Dorsolateral prefrontal cortex (tissue), 122 donors: ENCODE measurements at places on chromosomes 5 and 9.

DNA sequence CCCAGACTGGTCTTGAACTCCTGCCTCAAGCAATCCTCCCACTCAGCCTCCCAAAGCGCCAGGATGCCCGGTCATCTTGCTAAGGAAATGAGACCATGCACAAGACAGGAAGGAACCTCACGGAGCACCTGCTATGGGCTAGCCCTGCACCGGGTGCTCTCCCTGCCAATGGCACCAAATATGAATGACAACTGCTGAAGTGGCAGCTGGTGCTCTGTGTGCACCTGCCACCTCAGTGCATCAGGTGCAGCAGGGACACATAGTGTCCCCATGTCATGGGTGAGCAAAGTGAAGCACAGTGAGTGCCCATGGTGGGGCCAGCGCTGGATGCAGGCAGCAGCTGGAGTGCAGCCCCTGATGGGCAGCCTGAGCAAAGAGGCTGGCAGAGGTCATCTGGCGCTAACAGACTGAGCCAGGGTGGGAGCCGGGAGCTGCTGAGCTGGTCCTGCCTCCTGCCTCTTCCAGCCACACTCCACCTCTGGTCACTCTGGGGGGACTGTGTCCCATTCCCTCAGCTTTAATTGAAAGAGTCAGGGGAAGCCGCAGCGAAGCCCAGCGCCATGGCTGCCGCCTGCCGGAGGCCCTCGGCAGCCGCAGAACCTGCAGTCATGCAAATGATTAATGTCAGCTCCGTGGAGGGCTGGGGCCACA is 46.4 kb downstream of the BARX1 start:
- no peak for DNase-seq

GRCh38 chr5:158857976-158858375 is 241.7 kb downstream of the EBF1 start:
- no peak for DNase-seq

DNA sequence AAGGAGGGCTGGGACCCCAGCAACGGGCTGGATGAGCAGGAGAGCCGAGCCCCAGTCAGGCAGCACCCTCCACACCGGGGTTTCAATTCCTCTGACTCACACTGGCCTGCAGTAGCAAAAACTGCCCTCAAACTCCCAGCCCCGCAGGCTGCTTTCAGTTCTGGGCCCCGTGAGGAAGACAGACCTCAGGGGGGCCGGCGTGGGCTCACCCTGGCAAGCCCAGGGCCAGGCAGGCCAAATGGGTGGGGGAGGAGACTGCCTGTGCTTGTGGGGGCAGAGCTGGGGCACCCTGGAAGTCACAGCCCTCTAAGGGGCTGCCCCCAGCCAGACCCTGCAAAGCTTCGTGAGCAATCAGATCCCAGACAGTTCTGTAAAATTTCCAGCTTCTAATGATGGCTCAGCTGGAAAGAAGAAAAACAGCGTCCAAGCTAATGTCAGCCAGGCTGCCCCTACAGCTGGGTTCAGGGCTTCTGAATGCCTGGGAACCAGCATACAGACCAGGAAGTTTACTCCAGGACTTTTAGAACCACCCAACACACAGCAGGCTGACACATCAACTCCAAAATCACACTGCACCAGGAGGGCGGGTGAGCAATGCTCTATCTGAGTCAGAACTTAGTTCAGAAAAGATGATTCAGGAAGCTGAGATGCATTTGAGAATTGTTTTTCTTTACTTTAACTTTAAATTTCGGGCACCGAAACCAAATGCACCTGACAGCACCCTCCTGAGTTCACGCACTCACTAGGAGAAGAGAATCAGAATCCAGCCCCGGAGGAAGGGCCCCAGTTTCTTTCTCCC is 34.7 kb downstream of the LPCAT1 start:
- no peak for DNase-seq

GRCh38 chr9:38394416-38394815 is 1.9 kb downstream of the ALDH1B1 start:
- no peak for DNase-seq

GRCh38 chr9:93061791-93062763 is 3.6 kb downstream of the SUSD3 start:
- no peak for DNase-seq

DNA sequence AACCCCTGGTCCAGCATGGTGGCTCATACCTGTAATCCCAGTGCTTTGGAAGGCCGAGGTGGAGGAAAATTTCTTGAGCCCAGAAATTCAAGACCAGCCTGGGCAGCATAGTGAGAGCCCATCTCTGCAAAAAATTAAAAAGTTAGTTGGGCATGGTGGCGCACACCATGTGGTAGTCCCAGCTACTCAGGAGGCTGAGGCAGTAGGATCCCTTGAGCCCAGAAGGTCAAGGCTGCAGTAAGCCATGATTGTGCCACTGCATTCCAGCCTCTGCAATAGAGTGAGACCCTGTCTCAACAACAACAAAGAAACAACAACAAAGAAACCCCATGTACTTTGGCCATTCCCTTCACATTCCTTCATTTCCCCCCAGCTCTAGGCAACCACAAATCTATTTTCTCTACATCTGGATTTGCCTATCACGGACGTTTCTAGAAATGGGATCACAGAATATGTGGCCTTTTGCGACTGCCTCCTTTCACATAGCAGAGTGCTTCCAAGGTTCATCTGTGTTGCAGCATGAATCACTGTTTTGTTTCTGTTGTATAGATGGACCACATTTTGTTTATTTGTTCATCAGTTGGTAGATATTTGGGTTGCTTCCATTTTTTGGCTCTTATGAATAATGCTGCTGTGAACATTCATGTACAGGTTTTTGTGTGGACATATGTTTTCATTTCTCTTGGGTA is 17.9 kb downstream of the MIGA2 start:
- no peak for DNase-seq

DNA sequence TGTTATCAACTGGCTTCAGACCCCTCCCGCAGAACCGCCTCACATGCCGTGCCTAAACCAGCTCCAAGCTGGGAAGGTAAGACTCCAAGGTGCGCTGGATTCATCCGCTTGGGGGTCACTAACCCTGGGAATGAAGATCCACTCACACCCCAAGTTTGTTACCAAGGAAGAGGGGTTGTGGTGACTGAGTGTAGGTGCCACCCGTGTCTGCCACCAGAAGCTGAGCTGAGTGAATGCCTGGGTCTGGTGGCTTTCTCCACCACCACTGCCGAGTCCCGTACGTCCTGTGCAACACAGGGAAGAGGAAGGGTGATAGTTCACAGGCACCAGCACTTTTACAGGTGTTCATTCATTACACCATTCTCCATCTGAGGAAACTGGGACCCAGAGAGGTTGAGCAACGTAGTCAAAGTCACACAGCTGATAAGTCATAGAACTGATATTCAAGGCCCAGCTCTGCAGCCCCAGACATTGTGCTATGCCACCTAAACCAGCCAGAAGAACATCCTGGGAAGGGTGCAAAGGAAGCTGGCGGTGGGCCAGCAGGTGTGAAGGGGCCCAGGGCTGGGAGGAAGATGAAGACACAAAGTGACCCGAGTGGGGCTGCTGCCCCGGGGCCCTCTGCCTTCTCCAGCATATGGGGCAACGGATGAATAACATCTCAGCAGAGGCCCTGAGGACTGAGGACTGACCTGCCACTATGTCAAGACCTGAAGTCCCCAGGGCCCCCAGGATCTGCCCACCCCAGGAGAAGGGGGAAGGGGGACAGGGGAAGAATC is 70.9 kb upstream of the PPP1R26 start:
- DNase-seq = no peak

GRCh38 chr5:58317009-58317408 is 142.9 kb downstream of the PLK2 start:
- no peak for DNase-seq

DNA sequence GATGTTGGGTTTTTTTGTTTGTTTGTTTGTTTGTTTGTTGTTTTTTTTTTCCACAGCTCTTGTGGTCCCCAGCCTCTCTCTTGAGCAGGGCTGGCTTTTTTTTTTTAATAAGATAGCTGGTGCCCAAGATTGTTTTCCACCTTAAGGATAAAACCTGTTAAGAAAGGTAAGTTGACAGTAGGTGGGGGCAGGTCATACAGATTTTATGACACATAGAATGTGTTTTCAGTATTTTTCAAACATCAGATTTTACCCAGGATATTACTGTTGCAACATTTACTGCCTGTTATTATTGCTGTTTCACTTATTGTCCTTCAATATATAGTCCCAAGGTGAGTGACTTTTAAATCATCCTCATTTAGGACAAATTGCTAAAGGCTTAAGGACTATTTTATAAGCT is 3.9 kb upstream of the IL7R start:
- no peak for DNase-seq

- DNase-seq = no peak
Measured at GRCh38 chr5:68445257-68446069, 229.9 kb downstream of the PIK3R1 start.

- DNase-seq = no peak
Measured at GRCh38 chr5:132254321-132254977, 3.0 kb upstream of the PDLIM4 start.

DNA sequence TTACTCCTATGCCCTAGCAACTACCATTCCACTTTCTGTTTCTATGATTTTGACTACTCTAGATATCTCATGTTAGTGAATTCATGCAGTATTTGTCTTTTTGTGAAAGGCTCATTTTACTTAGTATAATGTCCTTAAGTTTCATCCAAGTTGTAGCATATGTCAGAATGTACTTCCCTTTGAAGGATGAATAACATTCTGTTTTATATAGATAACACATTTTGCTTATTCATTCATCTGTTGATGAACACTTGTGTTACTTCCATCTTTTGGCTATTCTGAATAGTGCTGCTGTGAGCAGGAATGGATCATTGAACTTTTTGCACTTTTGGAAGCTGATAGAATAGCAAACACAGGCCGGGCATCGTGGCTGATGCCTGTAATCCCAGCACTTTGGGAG is 140.2 kb upstream of the MYO10 start:
- no peak for DNase-seq

DNA sequence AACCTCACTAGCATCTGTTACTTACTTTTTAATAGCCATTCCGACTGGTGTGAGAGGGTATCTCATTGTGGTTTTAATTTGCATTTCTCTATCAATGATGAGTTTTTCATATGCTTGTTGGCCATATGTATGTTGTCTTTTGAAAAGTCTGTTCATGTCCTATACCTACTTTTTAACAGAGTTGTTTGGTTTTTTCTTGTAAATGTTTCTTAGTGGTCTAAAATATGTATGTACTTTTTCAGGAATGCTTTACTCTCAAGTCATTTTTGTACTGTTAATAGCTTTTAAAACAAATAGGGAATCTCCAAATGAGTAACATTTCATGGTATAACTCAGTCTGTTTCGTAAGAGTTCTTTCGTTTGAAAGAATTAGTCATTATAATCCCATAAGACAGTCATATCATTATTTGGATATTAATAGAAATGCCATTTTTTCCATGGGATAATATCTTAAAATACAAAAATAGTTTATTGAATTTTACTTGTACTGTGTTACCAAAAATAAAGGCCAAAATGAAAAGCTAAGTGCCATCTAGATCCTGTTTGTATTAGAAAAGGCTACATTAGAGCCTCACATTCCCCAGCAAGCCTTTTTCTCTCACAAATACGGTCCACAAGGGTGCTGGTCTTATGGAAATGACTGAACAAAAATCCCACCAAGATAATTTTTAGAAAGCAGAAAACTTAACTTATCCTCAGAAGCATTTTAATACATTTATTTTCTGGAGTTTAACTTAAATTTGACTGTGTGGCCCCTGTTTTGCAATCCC is 247.7 kb downstream of the PJA2 start:
- DNase-seq = no peak

GRCh38 chr9:38177680-38178079 is 108.7 kb upstream of the SHB start:
- no peak for DNase-seq

DNA sequence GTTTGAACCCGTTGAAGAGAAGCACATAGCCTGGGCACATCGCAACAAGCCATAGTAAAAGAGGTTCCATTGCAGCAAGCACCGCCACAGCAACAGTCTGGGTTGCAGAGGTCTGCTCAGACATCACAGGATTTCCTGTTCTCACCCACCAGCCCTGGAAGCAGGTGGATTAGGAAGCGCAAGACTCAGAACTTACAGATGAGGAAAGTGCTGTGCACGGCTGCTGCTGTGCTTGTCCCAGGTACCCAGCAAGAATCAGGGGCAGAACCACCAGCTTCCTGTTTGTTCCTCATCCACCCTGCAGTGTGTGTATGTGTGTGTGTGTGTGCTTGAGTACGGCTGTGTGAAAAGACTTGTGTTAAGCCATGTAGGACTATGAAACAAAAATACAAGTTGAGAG is 124.7 kb upstream of the IRX2 start:
- no peak for DNase-seq

DNA sequence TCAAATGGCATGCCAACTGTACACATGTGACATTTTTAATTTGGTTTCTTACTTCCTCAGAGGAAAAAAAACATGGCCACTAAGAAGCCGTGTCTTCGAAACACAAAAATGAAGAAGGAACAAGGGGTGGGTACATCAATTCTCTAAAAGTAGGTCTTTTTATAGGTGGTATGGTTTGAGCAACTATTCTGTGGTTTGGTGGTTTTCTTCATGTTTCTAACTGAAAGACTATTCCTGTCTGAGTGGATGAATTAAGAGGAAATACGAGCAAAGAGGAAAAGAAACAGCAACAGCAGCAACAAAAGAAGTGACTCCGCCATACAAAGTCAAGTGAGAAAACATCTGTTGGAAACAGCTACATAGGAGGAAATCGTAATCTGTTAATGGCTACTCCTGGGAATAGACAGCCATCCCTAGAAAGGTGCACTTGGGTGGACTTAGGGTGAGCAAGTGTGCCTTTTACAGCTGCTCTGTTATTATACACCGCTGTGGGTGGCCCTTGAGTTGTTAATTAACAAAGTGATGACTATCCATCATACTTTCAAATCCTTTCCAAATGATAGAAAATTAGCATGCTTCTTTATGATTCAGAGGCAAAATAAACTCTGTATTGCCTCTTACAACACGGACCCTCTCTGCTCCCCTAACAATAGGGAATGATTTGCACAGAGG is 575.8 kb downstream of the TLE1 start:
- no peak for DNase-seq

DNA sequence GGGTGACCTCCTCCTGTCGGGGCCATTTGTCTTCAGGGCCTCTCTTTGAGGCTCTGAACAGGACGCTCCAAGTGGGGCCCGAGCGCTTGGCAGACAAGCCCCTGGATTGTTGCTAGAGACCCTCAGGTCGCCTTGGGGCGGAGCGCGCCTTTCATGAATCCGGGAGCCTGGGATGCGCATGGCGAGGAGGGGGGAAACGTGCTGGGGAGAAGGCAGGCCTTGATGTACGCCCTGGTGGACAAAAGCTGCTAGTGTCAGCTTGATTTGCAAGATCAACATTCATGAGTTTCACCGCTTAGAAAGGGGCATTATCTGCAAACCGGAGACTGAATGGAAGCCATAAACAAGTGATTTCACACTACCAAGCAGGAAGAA is 226.3 kb downstream of the SMARCA2 start:
- DNase-seq = peak; percentile 54

GRCh38 chr9:2459756-2460155 is 161.8 kb upstream of the VLDLR start:
- DNase-seq = peak; percentile 32

DNA sequence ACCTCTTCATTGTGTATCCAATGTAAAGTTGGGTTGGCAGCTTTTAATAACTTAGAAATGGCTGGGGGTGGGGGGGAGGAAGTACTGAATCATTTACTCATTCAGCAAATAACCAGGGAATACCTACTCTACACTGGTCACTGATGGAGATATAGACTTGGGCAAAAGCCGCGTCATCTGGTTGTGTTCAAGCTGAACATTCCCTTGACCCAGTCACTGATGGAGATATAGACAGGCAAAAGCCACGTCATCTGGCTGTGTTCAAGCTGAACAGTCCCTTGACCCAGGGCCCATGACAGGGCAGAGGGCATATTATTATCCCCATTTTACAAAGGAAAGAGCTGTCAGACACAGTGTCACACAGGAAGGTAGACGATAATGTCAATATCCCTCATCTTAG is 32.6 kb downstream of the FOXI1 start:
- DNase-seq = no peak
